ENCODE measurements at places on chromosomes 4 and X.

GRCh38 chrX:21398426-21398825, 24.2 kb downstream of the CNKSR2 start:
- no peak overlapping the region for H3K4me3 ChIP-seq
- no peaks in the 10 kb centered on the region for H3K4me1 ChIP-seq
- DNase-seq: no peak

DNA sequence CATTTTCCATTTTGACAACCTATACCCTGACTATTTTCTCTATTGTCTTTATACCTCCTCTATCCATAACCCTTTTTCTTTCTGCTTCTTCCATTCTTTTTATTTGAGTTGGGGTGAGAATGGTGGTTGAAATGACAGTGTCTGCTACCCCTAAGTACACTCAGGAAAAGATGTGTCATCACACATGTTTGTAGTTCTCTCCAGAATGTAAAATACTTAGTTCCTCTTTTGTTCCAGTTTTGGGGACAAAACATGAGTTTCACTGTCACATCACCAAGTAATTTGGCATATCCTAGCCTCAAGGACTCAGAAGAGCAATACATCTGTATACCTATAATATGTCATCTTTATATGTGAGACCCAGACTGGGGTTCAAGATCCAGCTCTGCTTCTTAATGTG, 90.3 kb downstream of the COMMD8 start:
- no peaks in the 10 kb centered on the region for H3K36me3 ChIP-seq
- H3K4me3 ChIP-seq: no peak overlapping the region
- H3K4me1 ChIP-seq: no peaks in the 10 kb centered on the region
- no peak overlapping the region for H3K27ac ChIP-seq

DNA sequence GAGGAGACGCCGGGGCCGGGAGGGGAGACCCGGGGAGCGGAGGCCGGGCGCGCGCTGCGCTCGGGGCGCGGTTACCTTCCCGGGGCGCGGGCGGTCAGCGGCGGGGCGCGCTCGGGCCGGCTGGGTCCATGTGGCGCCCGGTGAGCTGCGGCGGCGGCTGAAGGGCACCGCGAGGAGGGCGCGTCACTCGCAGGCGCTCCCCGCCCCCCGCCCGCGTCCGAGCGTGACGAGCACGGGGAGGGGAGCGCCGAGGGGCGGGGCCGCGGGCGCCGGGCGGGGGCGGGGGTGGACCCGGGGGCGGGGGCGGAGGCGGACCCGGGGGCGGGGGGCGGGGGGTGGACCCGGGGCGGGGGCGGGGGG, at the start of gene CPLX1:
Gene CPLX1, minus strand, starts transcription at position 159 of the 360 bp plus-strand sequence. CDS start 1,607 bp downstream, outside the sequence.
- no peak for DNase-seq
- H3K36me3 ChIP-seq: no peaks in the 10 kb centered on the region
- H3K4me1 ChIP-seq: no peaks in the 10 kb centered on the region
- H3K4me3 ChIP-seq: no peak within 1 kb of the TSS
- no peak within 1 kb of the TSS for H3K27ac ChIP-seq

DNA sequence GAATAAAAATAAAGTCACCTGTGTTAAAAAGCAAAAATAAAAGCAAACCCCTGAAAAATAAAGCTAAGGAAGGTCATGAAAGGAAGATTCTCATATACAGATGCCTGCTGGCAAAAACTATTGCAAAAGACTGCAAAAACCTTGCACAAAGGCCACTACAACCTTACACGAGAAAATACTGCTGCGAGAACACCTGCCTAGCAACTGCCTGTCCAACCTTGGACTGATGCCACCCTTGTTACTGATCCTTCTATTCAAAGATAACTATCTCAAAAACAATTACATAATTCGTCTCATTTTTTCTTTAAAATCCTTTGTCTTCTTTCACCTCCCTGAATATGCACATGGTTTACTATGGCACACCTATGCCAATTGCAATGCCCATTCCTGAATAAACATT, 49.6 kb downstream of the SLC2A9 start:
- no peaks in the 10 kb centered on the region for H3K36me3 ChIP-seq
- H3K27ac ChIP-seq: no peak overlapping the region
- H3K27me3 ChIP-seq: no peaks in the 10 kb centered on the region
- no peak overlapping the region for H3K4me3 ChIP-seq
- DNase-seq: no peak
- no peaks in the 10 kb centered on the region for H3K4me1 ChIP-seq

GRCh38 chr4:152967907-152968306, 31.8 kb downstream of the FHDC1 start:
- H3K4me3 ChIP-seq: no peak overlapping the region
- H3K27ac ChIP-seq: no peak overlapping the region
- H3K4me1 ChIP-seq: no peaks in the 10 kb centered on the region
- no peaks in the 10 kb centered on the region for H3K27me3 ChIP-seq

GRCh38 chr4:133151341-133151690, 2.2 kb downstream of the PCDH10 start:
- H3K4me1 ChIP-seq: peaks cover 36% of the 10 kb centered on the region
- H3K36me3 ChIP-seq: no peaks in the 10 kb centered on the region
- no peak overlapping the region for H3K4me3 ChIP-seq
- peaks cover 17% of the 10 kb centered on the region for H3K27me3 ChIP-seq

DNA sequence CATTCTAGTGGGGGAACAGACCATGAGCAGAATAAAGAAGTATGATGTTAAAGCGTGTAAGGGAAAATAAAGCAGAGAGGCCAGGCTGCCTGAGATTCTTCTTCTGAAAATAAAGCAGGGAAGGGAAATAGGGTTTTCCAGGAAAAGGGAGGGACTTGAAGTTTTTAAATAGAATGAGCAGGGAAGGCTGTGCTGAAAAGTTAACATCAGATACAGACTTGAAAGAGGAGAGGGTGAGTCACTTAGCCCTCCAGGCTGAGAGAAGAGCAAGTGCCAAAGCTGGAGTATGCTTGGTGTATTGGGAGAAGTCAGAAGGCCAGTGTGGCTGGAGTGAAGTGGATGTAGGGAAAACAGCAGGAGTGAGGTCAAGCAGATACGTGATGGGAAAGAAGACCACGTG, 10.0 kb upstream of the PLK4 start:
- no peak for DNase-seq
- no peaks in the 10 kb centered on the region for H3K27me3 ChIP-seq
- H3K4me3 ChIP-seq: no peak overlapping the region
- no peaks in the 10 kb centered on the region for H3K36me3 ChIP-seq
- no peaks in the 10 kb centered on the region for H3K4me1 ChIP-seq

DNA sequence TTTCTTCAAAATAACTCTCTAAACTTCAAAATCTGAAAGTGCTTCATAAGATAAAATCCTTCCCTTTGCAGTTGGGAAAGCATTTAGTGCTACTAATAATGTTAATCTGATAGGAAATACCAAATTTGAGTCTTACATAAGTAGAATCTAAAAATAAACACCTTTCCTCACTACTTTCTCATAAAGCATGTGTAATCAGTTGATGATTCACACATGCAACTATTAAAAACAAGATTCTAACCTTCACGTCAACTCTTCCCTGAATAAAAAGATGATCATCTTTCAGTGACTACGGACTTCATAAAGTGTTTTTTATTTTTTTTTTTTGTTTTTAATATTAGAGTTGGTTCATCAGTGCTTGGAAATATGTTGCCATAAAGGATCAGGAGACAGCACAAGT, 172.6 kb downstream of the ACTRT1 start:
- no peaks in the 10 kb centered on the region for H3K4me1 ChIP-seq
- H3K4me3 ChIP-seq: no peak overlapping the region
- DNase-seq: no peak
- H3K27me3 ChIP-seq: no peaks in the 10 kb centered on the region

GRCh38 chrX:120840827-120841226, 34.8 kb downstream of the CT47B1 start:
- no peaks in the 10 kb centered on the region for H3K4me1 ChIP-seq
- no peak overlapping the region for H3K4me3 ChIP-seq
- no peak overlapping the region for H3K27ac ChIP-seq

DNA sequence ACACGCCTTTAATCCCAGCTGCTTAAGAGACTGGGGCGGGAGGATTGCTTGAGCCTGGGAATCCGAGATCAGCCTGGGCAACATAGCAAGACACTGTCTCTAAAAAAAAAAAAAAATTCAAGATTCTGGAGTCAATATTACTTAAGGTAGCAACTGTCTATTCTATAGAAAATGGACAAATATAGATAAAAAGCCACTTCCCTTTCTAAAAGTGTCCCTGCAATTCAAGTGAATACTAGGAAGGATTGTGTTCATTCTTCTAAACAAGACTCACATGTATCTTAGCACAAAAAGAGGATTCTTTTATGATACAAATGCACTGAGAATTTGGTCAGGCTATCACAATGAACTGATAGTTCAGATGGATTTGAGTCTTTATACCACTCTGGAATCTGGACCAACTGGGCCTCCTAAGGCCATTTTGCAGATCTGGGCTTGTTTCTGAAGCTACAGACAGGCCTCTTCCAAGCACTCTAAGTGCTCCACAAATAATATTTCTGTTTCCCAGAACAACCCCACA, 7.0 kb downstream of the PKD2 start:
- H3K27ac ChIP-seq: no peak overlapping the region
- H3K36me3 ChIP-seq: no peaks in the 10 kb centered on the region
- H3K27me3 ChIP-seq: no peaks in the 10 kb centered on the region
- no peak for DNase-seq
- H3K4me1 ChIP-seq: no peaks in the 10 kb centered on the region
- H3K4me3 ChIP-seq: no peak overlapping the region

DNA sequence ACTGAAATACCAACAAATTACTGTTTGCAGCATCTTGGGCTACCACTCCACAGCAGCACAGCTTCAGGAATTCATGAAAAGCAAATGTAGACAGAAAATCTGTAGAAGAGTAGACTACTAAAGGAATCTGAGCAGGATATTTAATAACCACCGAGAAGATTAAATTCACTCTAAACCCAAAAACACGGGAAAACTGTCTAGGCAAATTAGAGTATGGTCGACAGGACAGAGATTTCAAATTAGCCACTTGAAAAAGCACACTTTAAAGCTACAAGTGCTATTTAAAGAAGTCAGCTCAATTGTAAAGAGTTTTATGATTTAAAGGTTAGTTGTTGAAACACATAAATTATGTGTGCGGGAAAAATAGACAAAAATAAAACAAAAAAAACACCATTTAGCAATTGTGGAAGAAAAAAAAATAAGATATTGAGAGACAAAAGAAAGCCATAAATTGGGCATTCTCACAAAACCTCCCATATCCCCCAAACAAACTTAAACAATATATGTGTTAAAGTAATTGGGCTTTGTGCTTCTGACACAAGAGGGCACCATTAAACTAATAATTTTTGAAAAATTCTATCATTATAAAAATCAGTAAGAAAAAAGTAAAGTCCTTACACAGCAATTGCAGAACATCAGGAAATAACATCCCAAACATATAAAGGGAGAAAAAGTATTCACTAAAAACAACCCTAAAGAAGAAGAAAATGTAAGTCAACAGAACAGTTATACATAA, 880.8 kb downstream of the TECRL start:
- no peak for DNase-seq
- no peak overlapping the region for H3K4me3 ChIP-seq
- no peaks in the 10 kb centered on the region for H3K4me1 ChIP-seq
- H3K36me3 ChIP-seq: no peaks in the 10 kb centered on the region

GRCh38 chrX:17082831-17083230, 136.4 kb downstream of the REPS2 start:
- no peak for DNase-seq
- no peaks in the 10 kb centered on the region for H3K4me1 ChIP-seq
- no peak overlapping the region for H3K4me3 ChIP-seq
- H3K27ac ChIP-seq: no peak overlapping the region

DNA sequence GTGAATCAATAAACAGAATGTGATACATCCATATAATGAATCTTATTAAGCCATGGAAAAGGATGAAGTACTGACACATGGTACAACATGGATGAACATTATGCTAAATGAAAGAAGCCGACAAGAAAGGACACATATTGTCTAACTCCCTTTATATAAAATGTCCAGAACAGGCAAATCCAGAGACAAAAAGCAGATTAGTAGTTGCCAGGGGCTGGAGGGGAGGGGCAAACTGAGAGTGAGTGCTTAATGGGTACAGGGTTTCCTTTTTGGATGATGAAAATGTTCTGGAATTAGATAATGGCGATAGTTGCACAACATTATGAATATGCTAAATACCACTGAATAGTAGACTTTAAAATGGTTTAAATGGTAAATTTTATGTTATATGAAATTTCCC, 17.4 kb downstream of the ADGRG4 start:
- no peak overlapping the region for H3K4me3 ChIP-seq
- H3K27me3 ChIP-seq: no peaks in the 10 kb centered on the region
- H3K4me1 ChIP-seq: no peaks in the 10 kb centered on the region
- DNase-seq: no peak
- H3K27ac ChIP-seq: no peak overlapping the region

- no peaks in the 10 kb centered on the region for H3K27me3 ChIP-seq
- no peaks in the 10 kb centered on the region for H3K36me3 ChIP-seq
- no peak for DNase-seq
- H3K27ac ChIP-seq: no peak overlapping the region
Observed at GRCh38 chr4:145614233-145614610, 5.0 kb upstream of the MMAA start.

DNA sequence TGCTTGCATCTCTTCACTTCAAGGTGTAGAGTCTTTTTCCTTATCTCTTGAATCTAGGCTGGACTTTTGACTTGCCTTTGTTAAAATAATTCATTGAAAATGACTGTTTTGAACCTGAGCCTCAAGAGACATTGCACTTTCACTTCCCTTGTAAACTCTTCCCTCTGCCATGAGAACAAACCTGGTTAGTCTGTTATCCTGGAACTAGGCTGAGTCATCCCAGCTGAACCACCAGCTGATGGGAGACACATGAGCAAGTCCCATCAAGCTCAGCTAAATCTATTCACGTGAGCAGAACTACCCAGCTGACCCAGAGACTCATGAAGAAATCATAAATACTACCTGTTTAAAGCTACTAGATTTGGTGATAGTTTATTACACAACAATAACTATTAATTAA, 202.3 kb upstream of the CENPE start:
- no peaks in the 10 kb centered on the region for H3K4me1 ChIP-seq
- no peaks in the 10 kb centered on the region for H3K27me3 ChIP-seq
- no peak for DNase-seq

DNA sequence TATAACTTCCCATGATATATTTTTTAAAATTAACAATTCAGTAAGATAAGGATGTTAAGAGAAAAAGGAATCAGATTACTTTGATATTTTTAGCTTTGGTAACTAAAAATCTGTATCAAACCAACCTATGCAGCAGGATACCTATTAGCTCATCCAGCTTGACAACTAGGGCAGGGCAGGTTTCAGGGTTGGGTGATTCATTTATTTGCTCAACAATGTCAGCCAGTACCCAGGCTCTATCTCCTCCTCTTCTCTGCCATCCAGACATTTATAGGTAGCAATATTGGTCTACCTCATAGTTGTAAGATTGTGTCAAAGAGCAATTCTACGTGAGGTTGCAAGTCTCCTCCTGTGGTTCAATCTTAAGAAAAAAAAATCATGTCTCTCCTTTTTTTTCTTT, 421.9 kb downstream of the ANKRD50 start:
- H3K27ac ChIP-seq: no peak overlapping the region
- H3K36me3 ChIP-seq: no peaks in the 10 kb centered on the region
- H3K27me3 ChIP-seq: no peaks in the 10 kb centered on the region
- H3K4me1 ChIP-seq: no peaks in the 10 kb centered on the region
- no peak overlapping the region for H3K4me3 ChIP-seq

GRCh38 chr4:97279391-97279790, 863.9 kb downstream of the STPG2 start:
- no peaks in the 10 kb centered on the region for H3K27me3 ChIP-seq
- DNase-seq: no peak
- H3K36me3 ChIP-seq: no peaks in the 10 kb centered on the region
- no peaks in the 10 kb centered on the region for H3K4me1 ChIP-seq
- H3K4me3 ChIP-seq: no peak overlapping the region

GRCh38 chr4:81712714-81713113, 241.0 kb upstream of the RASGEF1B start:
- H3K36me3 ChIP-seq: no peaks in the 10 kb centered on the region
- H3K27ac ChIP-seq: no peak overlapping the region
- H3K27me3 ChIP-seq: no peaks in the 10 kb centered on the region
- no peak overlapping the region for H3K4me3 ChIP-seq
- DNase-seq: no peak

Data from Peyer's patch (tissue), 4 donors.